Hematopoietic multipotent progenitor cell treated with erythropoietin and hydrocortisone succinate and interleukin-3 and kit ligand, for 8 days (in vitro differentiated cells): ENCODE measurements at places on chromosomes 4 and X.

DNA sequence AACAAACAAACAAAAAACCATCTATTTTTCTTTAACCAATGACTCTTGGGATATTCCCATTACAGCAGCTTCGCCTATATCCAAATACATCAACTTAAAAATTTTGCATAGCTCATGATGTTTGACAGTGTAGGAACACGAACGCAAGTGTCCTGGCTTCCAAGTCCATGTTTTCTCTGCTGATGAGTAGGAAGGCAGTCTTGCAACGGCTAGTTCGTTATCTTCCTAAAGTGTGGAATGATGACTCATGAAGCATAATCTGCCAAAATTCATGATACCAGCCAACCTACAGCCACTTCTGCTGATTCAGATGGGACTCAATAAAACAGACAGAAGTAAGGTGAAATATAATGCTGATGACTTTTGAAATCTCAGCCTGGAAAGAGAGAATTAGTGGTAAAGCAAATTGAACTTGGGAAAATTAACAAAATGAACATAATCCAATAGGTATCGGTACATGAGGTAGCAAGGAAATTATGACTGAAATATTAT, 6.4 kb upstream of the SEPTIN11 start:
- DNase-seq = peak; percentile 64

GRCh38 chr4:152815078-152815477, 35.3 kb downstream of the ARFIP1 start:
- DNase-seq = no peak

DNA sequence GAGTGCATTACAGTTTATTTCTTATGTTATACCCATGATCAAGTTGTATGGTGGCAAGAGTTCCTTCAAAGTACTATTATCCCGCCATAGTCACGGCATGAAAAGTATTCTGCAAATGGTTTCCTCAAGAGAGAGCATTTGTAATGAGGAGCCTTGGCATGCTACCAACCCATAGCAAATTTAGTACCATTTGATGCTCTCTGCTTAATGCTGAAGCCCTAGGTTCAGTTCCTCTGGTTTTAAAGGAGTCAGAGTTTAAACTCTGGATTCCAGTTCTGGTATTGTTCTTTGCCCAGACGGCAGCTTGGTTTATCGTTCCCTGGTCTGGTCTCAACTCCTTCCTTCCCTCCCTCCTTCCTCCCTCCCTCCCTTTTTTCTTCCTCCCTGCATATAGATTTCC, 371.3 kb downstream of the BMPR1B start:
- DNase-seq = no peak

DNA sequence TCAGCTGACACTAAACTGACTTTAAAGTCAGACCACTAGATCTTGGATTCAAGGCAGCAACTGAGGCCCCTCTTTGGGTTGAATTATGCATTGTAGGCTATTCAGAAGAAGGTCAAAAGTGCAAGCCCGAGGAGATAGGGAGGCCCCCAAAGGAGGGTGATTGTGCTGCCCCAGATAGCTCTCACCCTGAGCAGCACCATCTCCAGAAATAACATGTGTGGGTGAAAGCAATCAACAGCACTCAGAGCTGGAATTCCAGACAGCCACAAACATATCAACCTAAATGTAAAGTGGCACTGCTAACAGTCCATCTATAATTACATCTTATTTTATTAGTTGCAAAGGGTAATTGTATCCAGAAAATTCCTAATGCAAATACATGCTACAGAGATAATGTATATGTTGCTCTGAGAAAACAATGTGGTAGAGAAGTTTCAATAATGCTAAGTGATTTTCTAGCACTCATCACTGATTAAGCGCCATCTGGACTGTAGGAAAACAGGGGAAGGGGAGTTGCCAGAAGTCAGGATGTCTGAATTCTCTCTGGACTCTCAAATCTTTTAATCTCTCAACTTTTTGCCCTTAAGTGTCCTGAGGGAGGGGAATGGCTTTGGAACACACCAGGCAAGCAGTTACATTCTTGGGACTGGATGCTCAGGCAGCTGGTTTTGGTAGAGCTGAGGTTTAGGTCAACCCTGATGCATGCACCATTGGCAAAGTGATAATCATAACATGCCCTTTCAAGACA, 61.8 kb upstream of the SFRP2 start:
- no peak for DNase-seq
